ENCODE measurements at places on chromosomes 12 and 14. TPM values are rescaled to one million over a fixed set of nuclear protein-coding genes. Genes with fewer than 3 reads are reported as not detected.
A peak's percentile ranks its signal among the peaks of the same experiment; 100 is the strongest.

GRCh38 chr12:685388-685787, 22.1 kb upstream of the NINJ2 start:
- DNase-seq: peak; percentile 78

GRCh38 chr14:49982501-49982951, 89.6 kb downstream of the ARF6 start:
- DNase-seq: no peak

DNA sequence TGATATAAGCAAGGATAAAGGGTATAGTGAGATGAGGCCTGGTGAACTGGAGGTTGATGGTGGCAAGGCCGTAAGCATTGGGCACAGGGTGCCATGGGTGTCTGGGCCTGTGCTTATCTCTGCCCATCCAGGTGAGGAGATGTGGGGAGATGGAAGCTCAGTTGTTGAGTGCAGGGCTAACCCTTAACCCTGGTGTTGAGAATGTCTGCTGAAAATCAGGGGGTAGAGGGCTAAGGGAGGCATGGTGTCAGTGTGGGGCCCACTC, 86.1 kb downstream of the SYNE2 start:
- DNase-seq: no peak

- no peak for DNase-seq
Measured at GRCh38 chr12:112788205-112788604, 3.3 kb upstream of the RPH3A start.

- no peak for DNase-seq
Measured at GRCh38 chr12:65464930-65465329, 186.4 kb downstream of the MSRB3 start.

GRCh38 chr12:132600048-132601032, 10.0 kb downstream of the LRCOL1 start:
- peak; percentile 23 for DNase-seq

DNA sequence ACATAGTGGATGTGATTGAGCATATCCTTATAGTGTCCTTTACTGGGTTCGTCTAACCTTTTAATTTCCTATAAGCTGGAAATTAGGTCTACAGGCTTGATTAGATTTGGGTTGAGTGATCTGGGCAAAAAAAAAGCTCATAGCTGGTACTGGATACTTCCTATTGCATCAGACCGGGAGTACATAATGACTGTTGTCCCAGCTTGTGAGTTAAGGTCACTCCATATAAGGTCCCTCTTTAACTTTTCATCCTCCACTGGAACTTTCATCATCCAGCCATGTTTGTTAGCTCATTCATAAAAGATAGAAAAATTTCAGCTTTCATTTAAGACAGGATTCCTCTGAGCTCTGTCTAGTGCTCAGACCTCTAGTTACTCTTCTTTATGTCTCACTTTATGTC, 80.8 kb downstream of the C14orf132 start:
- no peak for DNase-seq

MMP14 gene
- 2.6 TPM for total RNA-seq

PYGL gene
- total RNA-seq: 1.5 TPM

RNASE3 gene
- total RNA-seq: not detected

BEGAIN gene
- 3.4 TPM for total RNA-seq

AGAP2 gene
- total RNA-seq: 29.0 TPM

CLEC9A gene
- total RNA-seq: not detected
